Pancreas (tissue), 10 donors: ENCODE measurements at places on chromosomes 5 and 9. TPM values are rescaled to one million over a fixed set of nuclear protein-coding genes. Genes with fewer than 3 reads are reported as not detected.

GRCh38 chr9:20683351-20684034 is 566 bp upstream of the FOCAD start:
- DNase-seq, result peak; percentile 30

FNIP1 gene
- polyA plus RNA-seq, result 4.4 TPM

GRCh38 chr5:142404046-142404477 is 79.2 kb upstream of the SPRY4 start:
- DNase-seq, result no peak

GRCh38 chr5:150085191-150085912 is 1.0 kb downstream of the CSF1R start:
- DNase-seq, result no peak

CCDC192 gene
- polyA plus RNA-seq, result not detected

DNA sequence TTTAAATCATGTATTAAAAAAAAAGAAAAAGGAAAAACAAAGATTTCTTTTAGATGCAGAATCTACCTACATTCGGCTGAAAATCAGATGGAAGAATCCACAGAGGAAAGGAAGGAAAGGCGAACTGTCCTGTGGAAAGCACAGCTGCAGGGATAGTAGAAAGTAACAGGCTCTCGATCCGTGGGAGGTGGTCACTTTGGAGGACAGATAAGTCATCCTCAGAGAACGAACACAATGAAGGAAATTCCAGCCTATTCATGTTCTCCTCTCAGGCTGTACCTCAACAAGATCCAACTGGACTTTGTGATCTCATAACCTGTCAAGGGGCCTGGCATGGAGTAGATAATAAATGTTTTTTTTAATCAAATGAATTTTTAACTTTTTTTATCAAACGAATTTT is 72.8 kb downstream of the NR6A1 start:
- no peak for DNase-seq

SIT1 gene
- 0.45 TPM for polyA plus RNA-seq

ROPN1L gene
- polyA plus RNA-seq, result 0.46 TPM

DNA sequence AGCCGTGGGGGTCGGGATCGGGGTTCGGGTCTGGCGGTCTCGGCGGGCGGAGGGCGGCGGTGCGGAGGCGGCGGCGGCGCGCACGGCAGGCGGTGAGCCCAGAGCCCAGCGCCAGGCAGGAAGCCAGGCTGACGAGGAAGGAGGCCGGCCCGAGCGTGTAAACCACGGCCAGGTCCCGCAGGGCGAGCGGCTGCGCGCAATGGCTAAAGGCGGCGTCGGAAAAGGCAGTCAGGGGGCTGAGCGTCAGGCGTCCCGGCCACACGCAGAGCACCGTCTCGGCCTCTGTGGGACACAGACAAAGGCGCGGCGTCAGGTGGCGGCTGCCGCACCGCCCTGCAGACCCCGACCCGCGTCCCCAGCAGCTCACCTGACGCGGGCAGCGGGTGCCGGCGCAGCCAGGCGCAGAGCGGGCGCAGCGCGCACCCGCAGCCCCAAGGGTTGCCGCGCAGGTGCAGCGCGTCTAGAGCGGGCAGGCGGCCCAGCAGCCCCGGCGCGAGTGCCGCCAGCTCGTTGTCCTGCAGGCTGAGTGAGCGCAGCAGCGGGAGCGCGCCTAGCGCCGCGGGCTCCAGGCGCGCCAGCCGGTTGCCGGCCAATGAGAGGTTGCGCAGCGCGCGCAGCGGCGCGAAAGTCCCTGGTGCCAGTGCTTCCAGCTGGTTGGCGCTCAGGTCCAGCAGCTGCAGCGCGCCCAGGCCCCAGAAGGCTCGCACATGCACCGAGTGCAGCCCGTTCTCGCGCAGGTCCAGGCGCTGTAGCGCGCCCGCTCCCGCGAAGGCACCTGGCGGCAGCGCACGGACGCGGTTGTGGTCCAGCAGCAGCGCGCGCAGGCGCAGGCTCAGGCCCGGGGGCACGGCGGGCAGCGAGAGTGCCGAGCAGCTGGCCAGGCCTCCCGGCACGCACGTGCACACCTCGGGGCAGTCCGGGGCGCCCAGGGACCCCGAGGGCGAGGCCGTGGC is 671 bp downstream of the LRRC26 start:
- DNase-seq, result peak; percentile 73

- DNase-seq, result no peak
Measured at GRCh38 chr5:57410374-57411320, 72.0 kb downstream of the ACTBL2 start.
